ENCODE measurements at places on chromosomes 7 and 10. TPM values are rescaled to one million over a fixed set of nuclear protein-coding genes. Genes with fewer than 3 reads are reported as not detected.

The AKR1E2 gene
- 20.8 TPM for total RNA-seq

The DGKI gene
- 6.8 TPM for total RNA-seq

DNA sequence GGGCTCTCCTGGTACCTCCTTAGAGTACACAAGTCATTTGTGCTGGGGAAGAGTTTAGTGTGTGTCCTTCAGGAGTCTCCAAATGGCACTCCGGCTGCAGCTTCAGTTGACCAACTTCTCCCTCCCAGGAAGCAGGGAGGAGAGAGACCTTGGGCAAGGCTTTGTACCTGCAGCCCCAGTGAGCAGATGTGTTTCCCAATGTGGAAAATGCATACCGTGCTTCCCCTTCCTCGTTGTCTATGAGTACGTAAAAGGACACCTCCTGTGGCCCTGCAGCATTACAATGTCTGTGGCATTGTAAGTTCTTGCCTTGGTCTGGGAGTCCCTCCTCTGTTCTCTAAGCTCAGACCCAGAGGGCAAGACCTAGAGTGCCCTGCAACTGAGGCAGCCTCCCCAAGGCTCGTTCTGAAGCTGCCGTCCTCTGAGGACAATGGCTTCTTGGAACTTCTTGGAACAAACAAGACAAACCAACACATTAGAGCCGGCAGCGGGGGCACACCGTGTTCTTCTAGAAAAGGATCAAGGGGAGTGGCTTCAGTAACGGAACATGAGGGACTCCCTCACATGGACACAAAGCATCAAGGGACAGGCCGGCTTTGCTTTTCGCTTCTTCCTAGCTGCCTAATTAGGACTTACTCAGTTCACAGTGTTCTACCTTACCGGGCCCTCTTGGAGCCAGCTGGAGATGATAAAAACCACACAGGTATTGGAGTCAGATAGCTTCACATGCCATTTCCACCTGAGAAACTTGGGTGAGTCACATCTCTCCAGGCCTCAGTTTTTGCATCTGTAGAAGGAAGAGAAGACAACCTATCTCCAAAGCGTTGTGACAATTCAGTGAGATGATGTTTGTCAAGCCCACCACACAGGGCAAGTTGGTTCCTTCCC, 20.9 kb upstream of the PPA1 start:
- H3K27ac ChIP-seq = no peak overlapping the region
- DNase-seq = no peak
- no peaks in the 10 kb centered on the region for H3K4me1 ChIP-seq
- H3K27me3 ChIP-seq = no peaks in the 10 kb centered on the region
- no peaks in the 10 kb centered on the region for H3K36me3 ChIP-seq
- H3K4me3 ChIP-seq = no peak overlapping the region

GRCh38 chr10:52778511-52779392, 6.2 kb upstream of the MBL2 start:
- H3K36me3 ChIP-seq = no peaks in the 10 kb centered on the region
- H3K4me1 ChIP-seq = no peaks in the 10 kb centered on the region
- no peaks in the 10 kb centered on the region for H3K27me3 ChIP-seq
- DNase-seq = no peak

GRCh38 chr10:100567249-100567648, 31.5 kb downstream of the HIF1AN start:
- H3K27me3 ChIP-seq = peaks cover 3% of the 10 kb centered on the region
- no peak for DNase-seq
- H3K4me3 ChIP-seq = no peak overlapping the region
- H3K36me3 ChIP-seq = no peaks in the 10 kb centered on the region
- no peak overlapping the region for H3K27ac ChIP-seq

The NPFFR1 gene
- 0.03 TPM for total RNA-seq

DNA sequence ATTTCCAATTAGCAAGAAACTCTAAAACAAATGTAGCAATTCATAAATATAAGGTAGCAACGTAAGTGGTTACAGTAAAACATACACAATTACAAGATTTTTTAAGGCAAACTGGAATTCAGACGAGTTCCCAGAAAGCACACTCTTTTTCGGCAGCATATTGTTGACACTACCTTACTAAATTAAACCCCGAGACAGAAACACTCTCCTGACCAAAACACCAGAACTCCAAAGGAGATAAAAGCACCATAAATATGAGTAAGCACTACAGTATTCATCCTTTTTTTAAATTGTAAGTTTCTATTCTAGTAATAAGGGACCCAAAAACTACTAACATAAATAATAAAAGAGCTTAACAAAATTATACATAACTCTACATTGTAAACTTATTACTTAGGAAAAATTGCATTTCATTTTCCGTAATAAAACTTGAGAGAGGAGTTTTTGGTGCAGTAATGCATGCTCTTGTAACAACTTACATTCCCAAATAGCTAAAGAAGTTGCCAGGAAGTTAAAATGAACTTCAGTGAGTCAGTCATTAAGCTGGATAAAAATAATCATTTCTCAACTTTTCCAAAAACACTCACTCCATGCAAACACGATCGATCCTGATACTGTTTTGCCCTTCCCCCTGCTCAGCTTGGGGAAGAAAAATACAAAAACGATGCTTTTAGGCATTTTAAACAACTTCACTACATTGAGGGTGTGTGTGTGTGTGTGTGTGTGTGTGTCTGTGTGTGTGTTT, 2.0 kb downstream of the PIP4K2A start:
- H3K36me3 ChIP-seq = no peaks in the 10 kb centered on the region
- H3K27ac ChIP-seq = peak overlapping the region; percentile 52
- H3K4me1 ChIP-seq = peaks cover 3% of the 10 kb centered on the region
- DNase-seq = no peak
- H3K27me3 ChIP-seq = no peaks in the 10 kb centered on the region

- H3K27me3 ChIP-seq = no peaks in the 10 kb centered on the region
- DNase-seq = no peak
- no peak overlapping the region for H3K27ac ChIP-seq
- H3K4me1 ChIP-seq = peaks cover 31% of the 10 kb centered on the region
These were observed 70.6 kb downstream of the CALD1 start for GRCh38 chr7:134850066-134850465.

The TFPI2 gene
- total RNA-seq = 5.9 TPM

DNA sequence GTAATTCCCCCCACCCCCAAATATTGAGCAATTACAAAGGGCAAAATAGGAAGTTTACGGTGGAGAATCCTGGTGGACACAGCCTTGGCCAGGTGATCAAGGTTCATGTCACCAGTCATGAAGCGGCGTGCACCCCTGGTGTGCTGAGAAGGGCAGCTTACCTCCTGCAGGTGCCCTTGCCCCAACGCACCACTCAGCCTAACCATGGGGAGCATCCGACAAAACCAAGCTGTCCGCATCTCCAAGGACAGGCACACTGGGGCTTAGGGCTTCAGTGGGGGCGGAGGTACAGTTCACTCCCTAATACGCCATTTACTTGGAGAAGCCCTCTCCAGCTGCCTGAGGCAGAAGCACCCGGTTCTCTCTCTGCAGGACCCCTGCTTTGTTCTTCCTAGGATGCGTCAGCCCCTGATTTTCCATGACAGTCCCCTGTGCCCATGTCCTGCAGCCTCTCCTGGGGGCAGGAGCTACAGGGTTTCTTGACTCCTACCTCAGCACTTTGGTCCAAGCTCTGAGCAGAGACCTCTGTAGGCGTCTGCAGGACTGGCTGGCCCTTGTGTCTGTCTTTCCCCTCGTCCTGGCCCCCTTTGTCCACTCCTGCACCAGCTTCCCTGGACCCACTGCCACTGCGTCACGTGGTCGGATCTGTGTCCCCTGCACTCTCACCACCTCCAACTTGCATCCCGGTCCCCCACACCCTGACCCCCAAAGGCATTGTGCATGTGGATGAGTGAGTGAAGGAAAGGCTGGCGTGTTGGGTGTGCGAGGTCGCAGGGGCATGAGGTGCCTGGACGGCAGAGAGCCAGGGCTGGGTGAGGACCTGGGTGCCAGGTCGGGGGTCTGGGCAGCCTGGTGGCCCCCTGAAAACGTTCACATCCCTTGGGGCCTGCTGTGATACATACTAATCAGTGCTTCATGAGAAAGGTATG, 113.7 kb downstream of the LHPP start:
- no peaks in the 10 kb centered on the region for H3K27me3 ChIP-seq
- no peak overlapping the region for H3K4me3 ChIP-seq
- no peaks in the 10 kb centered on the region for H3K4me1 ChIP-seq
- peak; percentile 34 for DNase-seq
- H3K36me3 ChIP-seq = no peaks in the 10 kb centered on the region

GRCh38 chr7:110205899-110206298, 885.0 kb upstream of the LRRN3 start:
- H3K36me3 ChIP-seq = no peaks in the 10 kb centered on the region
- no peaks in the 10 kb centered on the region for H3K27me3 ChIP-seq
- no peak overlapping the region for H3K4me3 ChIP-seq
- no peak overlapping the region for H3K27ac ChIP-seq
- no peaks in the 10 kb centered on the region for H3K4me1 ChIP-seq
- DNase-seq = no peak

The RNF32 gene
- not detected for total RNA-seq

DNA sequence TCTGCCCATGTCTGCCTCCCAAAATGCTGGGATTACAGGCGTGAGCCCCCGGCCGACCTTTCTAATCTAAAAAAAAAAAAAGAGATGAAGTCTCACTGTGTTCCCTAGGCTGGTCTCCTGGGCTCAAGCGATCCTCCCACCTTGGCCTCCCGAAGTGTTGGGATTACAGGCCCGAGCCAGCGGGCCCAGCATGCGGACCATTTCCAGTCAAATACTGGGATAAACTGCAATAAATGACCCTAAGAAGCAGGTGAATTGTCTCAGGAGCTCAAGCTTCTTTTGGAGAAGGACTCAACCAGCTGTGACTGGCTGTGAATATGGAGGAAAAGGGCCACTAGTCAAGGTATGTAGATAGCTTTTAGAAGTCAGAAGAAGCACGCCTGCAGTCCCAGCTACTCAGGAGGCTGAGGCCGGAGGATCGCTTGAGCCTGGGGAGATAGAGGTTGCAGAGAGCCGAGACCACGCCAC, 550 bp upstream of the CREM start:
- no peak for DNase-seq
- H3K27me3 ChIP-seq = no peaks in the 10 kb centered on the region
- no peak overlapping the region for H3K4me3 ChIP-seq
- peak overlapping the region; percentile 93 for H3K27ac ChIP-seq
- no peaks in the 10 kb centered on the region for H3K36me3 ChIP-seq

DNA sequence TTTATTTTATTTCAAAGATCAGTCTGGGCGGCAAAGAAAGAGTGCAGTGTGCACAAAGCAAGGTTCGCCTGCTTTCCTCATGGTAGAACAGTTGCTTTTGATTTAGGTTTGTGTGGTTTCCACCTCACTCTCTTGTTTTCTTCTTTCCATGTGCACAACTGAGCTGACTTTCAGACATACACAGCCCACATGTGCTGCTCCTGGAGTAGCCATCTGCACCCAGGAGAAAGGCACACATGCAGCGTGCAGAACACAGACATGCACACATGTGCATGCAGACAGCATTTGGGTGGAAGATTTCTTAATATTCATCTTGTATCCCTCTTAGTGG, 302.1 kb downstream of the FZD1 start:
- no peak overlapping the region for H3K4me3 ChIP-seq
- no peaks in the 10 kb centered on the region for H3K36me3 ChIP-seq
- H3K27me3 ChIP-seq = no peaks in the 10 kb centered on the region
- no peak overlapping the region for H3K27ac ChIP-seq

The RASA4B gene
- 44.1 TPM for total RNA-seq

GRCh38 chr10:24690961-24691512, 32.6 kb downstream of the ARHGAP21 start:
- H3K4me1 ChIP-seq = peaks cover 7% of the 10 kb centered on the region
- H3K36me3 ChIP-seq = peaks cover 3% of the 10 kb centered on the region
- DNase-seq = no peak
- H3K27me3 ChIP-seq = no peaks in the 10 kb centered on the region
- no peak overlapping the region for H3K4me3 ChIP-seq
- H3K27ac ChIP-seq = peak overlapping the region; percentile 36

DNA sequence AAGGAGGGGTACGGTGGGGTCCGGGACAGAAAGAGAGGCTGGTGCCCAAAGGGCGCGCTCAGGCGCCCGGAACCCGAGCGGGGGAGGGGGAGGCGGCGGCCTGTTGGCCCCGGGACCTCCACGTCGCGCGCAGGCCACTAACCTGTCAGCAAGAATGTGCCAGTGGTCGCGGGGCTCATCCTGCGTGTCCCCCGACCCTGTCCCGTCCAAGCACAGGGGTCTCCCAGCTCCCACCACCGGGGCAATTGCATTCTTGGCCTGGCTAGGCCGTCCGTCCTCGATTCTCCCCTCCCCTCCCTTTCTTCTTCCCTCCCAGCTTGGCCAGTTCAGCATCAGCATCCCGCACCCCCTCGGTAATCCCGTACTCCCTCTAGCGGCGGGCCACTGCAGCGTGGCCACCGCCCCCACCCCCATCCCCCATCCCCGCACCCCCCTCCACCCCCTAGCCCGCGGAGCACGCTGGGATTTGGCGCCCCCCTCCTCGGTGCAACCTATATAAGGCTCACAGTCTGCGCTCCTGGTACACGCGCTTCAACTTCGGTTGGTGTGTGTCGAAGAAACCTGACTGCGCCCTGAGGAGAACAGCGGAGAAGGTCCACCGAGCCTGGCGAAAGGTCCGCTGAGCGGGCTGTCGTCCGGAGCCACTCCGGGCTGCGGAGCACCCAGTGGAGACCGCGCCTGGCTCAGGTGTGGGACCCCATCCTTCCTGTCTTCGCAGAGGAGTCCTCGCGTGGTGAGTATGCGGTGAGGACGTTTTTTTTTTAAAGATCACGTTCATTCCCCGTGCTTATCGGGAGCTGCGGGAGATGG, at the start of gene SGCE:
Gene SGCE (minus strand): TSS at position 286 of the 810 bp plus-strand sequence. CDS start 35 bp downstream, at position 251.
- peak; percentile 82 for DNase-seq
- H3K27ac ChIP-seq = peak within 1 kb of the TSS; percentile 67
- H3K4me3 ChIP-seq = peak within 1 kb of the TSS; percentile 99
- H3K4me1 ChIP-seq = no peaks in the 10 kb centered on the region
- H3K27me3 ChIP-seq = no peaks in the 10 kb centered on the region

- H3K4me1 ChIP-seq = no peaks in the 10 kb centered on the region
- no peaks in the 10 kb centered on the region for H3K27me3 ChIP-seq
- H3K4me3 ChIP-seq = no peak overlapping the region
- no peaks in the 10 kb centered on the region for H3K36me3 ChIP-seq
- DNase-seq = no peak
- no peak overlapping the region for H3K27ac ChIP-seq
These were observed 468.6 kb downstream of the XPNPEP1 start for GRCh38 chr10:109454691-109455090.

- DNase-seq = no peak
- no peaks in the 10 kb centered on the region for H3K27me3 ChIP-seq
- H3K4me1 ChIP-seq = no peaks in the 10 kb centered on the region
- H3K4me3 ChIP-seq = no peak overlapping the region
- H3K36me3 ChIP-seq = no peaks in the 10 kb centered on the region
- no peak overlapping the region for H3K27ac ChIP-seq
These were observed 35.9 kb downstream of the TSPAN15 start for GRCh38 chr10:69486922-69487730.

The CHN2 gene
- total RNA-seq = 7.6 TPM

GRCh38 chr10:129055225-129055624, 411.8 kb upstream of the MGMT start:
- H3K27me3 ChIP-seq = no peaks in the 10 kb centered on the region
- H3K27ac ChIP-seq = no peak overlapping the region
- DNase-seq = no peak
- no peaks in the 10 kb centered on the region for H3K36me3 ChIP-seq
